ENCODE measurements at places on chromosomes 1 and 21.

DNA sequence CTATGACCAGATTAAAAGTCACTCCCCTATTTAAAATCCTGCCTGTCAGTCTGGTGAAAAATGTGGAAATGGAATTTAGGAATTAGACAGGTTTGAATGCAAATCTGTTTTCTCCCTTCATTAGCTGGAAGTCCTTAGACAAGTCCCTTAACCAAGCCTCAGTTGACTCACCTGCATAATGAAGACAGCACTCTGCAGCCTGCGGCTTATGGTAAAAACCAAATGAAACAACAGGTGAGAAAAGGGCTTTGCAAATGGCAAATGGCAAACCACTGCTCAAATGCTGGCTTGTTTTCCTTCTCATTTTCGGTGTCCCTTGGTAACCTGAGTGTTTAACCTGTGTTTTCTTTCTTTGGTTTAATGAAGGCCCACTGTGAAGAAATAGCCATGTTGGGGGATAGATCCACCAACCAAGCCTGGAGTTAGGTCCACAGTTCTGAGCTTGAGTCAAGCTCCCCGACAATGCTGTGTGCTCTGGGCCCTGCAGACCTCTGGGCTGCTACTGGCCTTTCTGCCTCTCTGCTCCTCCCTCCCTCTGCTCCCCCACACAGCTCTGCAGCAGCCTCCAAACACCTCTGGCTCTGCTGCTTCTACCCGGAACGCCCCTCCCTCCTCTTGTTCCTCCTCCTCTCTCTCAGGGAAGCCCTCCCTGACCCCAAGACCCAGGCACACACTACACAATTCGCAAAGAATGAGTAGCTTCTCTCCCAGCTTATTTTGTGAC is 641.8 kb downstream of the MATN1 start:
- no peak for DNase-seq

GRCh38 chr1:235128456-235129328 is at the start of gene TOMM20:
TSS of gene TOMM20 (minus strand) at chr1:235128837. CDS start at chr1:235128715, 122 bp downstream.
- DNase-seq: peak; percentile 97

GRCh38 chr1:26627954-26628353 is 67.9 kb upstream of the ARID1A start:
- no peak for DNase-seq

GRCh38 chr1:206682111-206682510 is 2.6 kb upstream of the MAPKAPK2 start:
- no peak for DNase-seq

- DNase-seq: no peak
Observed at GRCh38 chr1:57381426-57381825, 42.4 kb downstream of the DAB1 start.

- DNase-seq: no peak
Observed at GRCh38 chr21:20551939-20552338, 446.3 kb upstream of the NCAM2 start.

DNA sequence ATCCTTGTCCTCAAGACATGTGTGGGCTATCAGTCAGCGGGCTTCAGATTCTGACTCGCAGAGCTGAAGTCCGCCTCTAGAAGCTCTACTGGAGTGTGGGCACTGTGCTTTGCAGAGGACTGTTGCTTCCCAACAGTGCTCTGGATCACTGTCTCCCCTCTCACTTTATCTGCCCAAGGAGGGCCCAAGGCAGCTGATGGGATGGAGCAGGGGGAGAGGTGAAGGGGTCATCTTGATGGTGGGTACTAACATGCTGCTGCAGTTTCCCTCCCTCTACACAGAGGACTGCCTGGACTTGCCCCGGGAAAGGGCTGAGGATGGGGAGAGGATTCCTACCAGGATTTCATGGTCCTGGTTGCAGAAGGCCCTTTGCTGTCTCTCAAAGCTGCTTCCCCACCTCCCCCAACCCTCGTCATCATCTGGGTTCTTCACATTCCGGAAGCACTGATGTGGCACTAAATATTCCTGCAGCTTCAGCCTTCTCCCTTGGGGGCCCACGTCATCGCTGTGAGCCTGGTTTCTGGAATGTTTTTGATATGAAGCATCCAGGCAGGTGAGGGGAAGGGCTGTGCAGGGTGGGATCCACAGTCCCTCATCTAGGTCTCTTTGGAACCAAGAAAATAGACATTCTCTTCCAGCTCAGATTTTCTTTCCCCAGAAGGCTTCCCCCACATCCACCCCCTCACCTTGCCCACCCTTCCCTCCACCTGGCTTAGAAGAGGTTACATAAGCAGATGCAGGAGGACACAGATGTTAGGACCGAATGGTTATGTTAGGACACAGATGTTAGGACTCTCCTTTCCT is 23.2 kb downstream of the NUAK2 start:
- DNase-seq: peak; percentile 92

DNA sequence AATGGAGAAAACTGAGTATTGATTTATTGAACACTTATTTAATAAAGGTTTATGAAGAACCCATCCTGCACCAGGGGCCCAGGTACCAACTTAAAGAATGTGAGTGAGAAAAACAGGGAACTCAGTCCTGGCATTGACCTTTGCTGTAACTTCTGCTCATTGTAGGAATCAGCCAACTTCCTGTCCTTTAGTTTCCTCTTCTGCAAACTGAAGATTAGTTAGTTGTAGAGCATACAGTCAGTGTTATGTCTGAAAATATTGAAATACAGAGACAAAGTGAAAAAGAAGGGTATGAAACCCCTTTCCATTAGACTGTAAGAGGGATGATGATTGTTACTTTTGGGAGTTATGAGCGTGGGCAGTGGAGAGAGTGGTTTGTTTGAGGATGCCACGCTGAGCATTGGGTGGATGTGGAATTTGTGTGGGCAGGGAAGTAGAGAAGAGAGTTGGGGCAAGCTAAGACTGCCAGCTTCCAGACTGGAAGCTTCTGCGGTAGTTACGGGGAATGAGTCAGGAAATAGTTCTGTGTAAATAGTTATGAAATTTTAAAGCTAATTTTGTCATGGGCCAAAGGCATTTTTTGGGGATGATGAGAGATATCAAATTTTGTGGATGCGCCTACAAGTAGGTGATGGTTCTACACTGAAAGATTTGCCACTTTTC is 89.2 kb downstream of the GPR88 start:
- DNase-seq: peak; percentile 85

DNA sequence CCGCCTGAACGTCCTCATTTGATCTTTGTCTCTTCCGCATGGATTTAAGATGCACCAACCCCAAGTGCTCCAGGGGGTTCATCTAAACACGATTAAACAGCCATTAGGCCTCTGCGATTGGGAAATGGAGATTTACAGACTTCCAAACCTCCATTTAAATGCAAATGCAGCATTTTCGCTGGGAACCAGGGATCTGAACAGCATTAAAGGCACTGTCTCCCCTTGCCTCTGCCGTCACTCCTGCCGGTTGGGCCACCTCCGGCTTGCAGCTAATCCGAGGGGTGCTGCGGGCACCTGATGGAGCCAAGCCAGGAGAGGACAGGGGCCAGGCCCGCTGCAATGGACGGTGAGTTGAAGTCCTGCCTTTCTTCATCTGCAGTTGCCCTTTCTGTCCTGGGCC is 70.3 kb upstream of the KLHDC7A start:
- no peak for DNase-seq

DNA sequence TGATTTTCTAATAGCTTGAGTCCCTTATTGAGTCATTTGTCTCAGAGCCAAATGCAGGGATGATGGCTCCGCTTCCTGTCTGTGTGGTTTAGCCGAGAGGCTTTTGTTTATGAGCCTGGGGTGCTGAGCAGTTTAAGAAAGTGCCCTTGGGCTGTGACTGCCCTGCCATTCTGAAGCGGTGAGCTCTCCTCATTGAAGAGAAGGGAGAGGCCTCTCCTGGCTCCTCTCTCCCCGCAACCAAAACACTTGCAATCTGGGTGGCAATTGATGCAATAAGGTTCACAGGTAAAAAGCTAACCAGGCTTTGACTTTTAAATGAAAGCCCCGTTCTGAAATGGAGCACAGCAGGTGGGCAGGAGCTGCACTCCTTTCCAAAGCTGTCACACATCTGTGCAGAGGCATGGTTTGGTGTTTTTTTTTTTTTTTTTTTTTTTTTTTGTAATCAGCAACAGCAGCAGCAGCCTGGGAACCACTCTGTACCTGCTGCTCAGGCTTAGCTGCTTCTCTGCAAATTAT is 403.7 kb downstream of the SIPA1L2 start:
- DNase-seq: peak; percentile 43

DNA sequence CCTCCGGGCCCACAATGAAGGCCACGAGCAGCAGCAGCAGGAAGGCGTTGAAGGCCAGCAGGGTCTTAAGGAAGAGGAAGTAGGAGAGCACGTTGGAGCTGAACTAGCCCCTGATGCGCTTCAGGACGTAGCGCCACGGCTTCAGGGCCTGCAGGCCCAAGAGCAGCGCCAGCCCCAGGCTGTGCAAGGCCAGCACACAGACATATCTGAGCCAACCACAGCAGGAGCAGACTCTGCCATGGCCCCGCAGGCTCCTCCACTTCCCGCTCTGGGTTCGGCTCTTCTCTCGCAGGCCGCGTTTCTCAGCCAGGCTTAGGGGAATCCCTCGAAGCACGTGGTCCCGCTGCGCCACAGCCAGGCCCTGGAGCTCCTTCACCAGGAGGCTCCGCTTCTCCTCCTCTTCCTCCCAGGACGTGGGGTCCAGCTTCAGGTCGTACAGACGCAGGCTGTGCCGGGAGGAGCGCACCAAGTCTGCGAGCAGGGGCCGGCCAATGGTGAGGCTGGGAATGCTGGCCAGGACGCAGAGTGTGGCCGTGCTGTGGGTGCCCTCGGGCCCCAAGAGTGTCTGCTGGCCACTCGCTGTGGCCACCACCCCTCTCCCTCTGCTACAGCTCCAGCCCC is 41.7 kb downstream of the ZNF691 start:
- DNase-seq: no peak

GRCh38 chr1:208089761-208090370 is 154.3 kb downstream of the PLXNA2 start:
- DNase-seq: no peak

DNA sequence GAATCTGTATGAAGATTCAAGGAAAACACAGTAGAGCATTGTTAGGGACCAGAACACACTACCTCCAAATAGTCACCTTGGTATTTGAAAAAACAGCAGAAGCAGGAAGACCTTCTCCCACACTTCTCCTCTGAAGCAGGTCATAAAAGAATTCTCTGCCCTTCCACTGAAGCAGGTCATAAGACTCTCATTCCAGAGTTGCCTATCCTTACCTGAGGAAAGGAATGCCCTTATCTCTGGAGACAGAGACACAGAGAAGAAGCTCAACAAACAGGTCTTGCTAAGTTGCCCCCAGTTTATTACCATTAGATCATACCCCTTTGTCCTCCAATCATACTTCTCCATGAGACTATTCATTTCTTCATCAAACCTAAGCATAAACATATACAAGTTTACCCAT is 225.8 kb upstream of the TNR start:
- DNase-seq: no peak

- no peak for DNase-seq
Observed at GRCh38 chr1:31718327-31718897, 14.6 kb upstream of the COL16A1 start.

- no peak for DNase-seq
Observed at GRCh38 chr21:42591170-42591869, 62.1 kb upstream of the PDE9A start.

DNA sequence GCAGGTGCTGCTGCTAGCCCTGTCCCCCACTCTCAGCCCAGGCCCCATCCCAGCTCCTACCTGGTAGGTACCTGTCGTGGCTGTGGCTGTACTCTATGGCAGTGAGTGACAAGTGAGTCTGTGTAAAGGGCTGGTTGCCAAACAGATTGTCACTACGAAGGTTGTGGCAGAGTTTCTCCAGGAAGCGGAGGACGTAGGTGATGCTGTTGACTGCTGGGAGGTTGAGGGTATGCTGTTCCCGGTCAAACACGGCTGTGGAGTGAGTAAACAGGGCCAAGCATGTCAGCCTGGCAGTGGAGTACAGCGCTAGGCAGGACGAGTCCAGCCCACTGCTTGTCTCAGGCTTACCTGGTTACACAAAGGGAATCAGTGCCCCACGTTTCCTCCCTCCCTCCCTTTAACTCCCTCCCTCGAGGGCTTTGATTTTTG is 24.8 kb upstream of the SLFNL1 start:
- no peak for DNase-seq

- no peak for DNase-seq
Observed at GRCh38 chr1:116472431-116472961, 98.3 kb downstream of the CD58 start.

DNA sequence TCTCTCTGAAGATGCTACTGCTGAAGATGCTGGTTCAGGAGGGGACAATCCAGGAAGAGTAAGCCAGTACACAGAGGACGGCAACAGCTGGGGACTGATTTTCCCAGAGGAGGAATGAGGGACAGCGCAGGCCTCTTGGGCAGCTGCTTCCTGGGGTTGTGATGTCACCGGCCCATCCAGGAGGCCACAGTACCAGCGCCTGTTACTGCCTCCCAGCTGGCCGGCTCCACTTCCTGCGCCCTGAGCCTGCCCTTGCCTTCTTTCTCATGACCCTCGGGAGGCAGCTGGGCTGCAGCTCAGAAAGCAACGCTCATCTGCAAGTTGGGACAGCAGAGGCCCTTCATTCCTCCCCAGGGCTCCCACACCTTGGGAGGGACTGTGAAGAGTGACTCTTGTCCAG is 21.9 kb upstream of the ID3 start:
- DNase-seq: no peak

GRCh38 chr1:28910379-28911115 is 3.8 kb upstream of the EPB41 start:
- DNase-seq: no peak

GRCh38 chr1:93753791-93754763 is 72.4 kb upstream of the BCAR3 start:
- DNase-seq: peak; percentile 85

DNA sequence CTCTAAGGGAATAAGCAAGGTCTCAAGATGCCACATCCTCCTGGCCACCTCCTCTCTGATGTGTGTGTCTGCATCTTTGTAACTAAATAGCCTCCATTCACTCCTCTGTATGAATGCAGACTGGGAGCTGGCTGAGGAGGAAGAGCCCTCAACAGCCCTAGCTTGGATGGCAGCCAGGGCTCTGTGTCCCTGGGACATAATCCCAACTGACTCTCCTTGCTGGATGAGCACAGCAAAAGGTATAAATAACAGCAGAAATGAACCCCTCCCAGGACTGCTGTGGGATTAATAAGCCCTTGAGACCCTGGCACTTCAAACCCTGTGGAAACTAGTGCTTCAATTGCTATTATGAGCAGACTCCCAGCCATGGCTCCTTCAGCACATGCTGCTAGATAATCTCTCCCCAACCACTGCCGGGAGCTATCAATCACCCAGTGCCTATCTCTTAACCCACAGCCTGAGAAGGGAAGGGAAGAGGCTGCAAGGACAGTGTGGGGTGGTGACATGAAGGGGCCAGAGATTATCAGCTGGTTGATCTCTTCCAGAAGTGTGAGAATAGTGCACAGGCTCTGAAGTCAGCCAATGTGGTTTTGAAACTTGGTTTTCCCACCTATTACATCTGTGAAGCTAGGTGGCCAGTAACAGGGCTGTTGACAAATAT is 152.2 kb downstream of the TNR start:
- DNase-seq: no peak

- DNase-seq: no peak
Observed at GRCh38 chr1:201430776-201431175, 9.2 kb upstream of the TNNI1 start.

DNA sequence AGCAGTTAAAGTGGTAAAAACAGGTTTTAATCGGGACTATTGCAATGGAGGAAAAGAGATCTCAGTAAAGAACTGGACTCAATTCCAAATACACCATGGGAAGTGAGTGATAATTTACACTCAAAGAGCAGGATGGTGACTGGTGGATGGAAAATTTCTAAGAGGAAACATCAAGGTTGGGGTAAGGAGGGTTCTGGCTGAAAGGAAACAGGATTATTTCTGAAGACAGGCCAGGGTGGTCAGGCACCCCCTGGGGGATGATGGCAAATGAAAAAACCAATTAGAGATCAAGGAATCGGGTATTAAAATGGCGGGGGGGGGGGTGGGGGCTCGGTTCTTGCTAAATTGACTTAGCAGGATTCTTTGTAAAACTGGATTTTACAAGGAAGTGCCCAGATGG is 12.3 kb upstream of the HSD11B1 start:
- DNase-seq: no peak

GRCh38 chr1:179121159-179121938 is 39.5 kb downstream of the TOR3A start:
- peak; percentile 52 for DNase-seq
